ENCODE measurements at places on chromosomes 6 and 20.

DNA sequence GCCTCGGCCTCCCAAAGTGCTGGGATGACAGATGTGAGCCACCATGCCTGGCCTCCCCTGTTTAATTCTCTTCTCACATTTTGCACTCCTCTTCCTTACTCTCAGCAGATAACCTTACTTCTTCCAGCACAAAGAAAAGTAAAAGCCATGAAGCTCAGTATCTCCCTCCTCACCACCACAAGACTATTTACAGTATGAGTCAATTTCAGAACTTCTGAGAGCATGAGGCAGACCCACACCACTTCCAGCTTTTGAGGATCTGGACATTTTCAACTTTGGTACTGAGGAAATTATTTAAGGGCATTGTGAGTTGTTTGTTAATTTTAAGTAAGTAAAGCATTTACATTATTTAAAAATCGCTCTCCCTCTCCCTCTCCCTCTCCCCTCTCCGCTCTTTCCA, 8.0 kb upstream of the SNX3 start:
- no peaks in the 10 kb centered on the region for H3K36me3 ChIP-seq
- H3K27ac ChIP-seq: no peak overlapping the region
- DNase-seq: no peak
- no peaks in the 10 kb centered on the region for H3K27me3 ChIP-seq
- H3K4me3 ChIP-seq: no peak overlapping the region

DNA sequence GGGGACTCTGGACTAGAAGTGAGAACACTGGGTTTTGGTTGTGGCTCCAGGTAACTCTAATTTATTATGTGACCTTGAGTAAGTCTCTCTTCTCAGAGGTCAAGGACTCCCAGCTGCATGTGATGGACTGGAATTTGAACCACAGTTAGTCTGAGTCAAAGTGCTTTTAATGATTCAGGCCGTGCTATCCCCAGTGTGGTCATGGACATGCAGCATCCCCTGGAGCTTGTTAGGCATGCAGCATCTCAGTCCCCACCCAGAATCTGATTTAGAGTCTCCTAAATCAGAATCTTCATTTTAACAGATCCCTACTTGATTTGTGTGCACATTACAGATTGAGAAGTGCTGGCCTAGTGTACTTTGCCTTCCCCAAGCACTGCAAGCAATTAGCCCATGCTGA, 74.2 kb downstream of the TOX2 start:
- H3K4me1 ChIP-seq: no peaks in the 10 kb centered on the region
- DNase-seq: no peak
- H3K27ac ChIP-seq: no peak overlapping the region
- H3K27me3 ChIP-seq: no peaks in the 10 kb centered on the region
- H3K4me3 ChIP-seq: no peak overlapping the region

DNA sequence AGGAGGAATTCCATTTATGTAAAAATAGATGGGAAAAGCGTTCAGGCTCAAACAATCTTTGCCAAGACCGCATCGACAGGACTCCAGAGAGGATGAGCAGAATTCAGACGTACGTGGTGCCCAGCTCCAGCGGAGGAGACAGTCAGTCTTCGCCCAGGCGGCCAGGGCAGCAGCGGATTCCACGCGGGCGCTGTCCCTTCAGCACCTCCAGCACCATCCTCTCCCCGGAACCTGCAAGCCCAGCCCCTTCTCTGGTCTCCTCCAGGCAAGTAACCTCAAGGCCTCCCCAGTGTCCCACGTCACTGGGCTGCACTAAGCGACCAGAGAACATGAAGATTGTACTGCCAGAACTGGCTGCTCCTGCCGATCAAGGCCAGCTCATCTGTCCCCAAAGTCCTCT, 2.8 kb upstream of the KCNQ2 start:
- no peaks in the 10 kb centered on the region for H3K36me3 ChIP-seq
- no peak for DNase-seq
- H3K4me1 ChIP-seq: peaks cover 6% of the 10 kb centered on the region
- peaks cover 23% of the 10 kb centered on the region for H3K27me3 ChIP-seq
- no peak overlapping the region for H3K4me3 ChIP-seq

DNA sequence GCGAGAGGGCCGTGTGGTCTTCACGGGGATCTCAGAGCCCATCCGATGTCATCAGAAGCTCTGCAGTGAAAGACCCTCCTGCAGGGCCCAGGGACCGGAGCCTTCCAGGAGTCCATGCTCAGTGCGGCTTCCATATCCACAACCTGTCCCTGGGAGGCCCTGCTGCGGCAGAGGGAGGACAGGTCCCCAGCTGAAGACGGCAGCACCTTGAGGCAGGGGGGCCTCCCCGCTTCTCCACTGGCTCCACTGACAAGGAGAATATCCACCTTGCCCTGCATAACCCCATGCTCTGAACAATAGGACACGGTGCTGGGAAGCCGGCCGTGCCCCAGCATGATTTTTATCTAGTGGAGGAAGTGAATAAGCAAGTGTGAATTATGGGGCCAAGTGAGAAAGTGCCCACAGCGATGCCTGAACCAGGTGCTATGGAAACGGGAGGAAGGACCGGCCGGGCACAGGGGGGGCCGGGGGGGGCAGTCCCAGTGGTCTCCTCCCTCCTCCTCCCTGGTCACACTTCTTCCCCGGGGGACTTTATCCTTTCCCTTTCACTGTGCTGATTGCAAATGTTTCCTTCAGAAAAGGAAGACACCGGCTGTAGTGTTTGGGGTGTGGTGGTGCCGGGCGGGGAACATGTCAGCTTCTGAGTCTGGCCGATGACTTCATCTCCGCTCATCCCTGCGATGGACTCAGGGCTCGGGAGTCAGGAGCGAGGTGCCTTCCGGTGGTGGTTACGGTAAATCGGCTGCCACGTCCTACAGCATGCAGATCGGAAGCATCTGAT, 225.1 kb downstream of the ERMARD start:
- H3K27ac ChIP-seq: no peak overlapping the region
- no peak for DNase-seq
- H3K4me3 ChIP-seq: no peak overlapping the region
- H3K36me3 ChIP-seq: no peaks in the 10 kb centered on the region

- no peak overlapping the region for H3K27ac ChIP-seq
- H3K36me3 ChIP-seq: no peaks in the 10 kb centered on the region
- no peak overlapping the region for H3K4me3 ChIP-seq
- H3K4me1 ChIP-seq: no peaks in the 10 kb centered on the region
Measured at GRCh38 chr20:41738604-41739206, 120.5 kb upstream of the CHD6 start.

DNA sequence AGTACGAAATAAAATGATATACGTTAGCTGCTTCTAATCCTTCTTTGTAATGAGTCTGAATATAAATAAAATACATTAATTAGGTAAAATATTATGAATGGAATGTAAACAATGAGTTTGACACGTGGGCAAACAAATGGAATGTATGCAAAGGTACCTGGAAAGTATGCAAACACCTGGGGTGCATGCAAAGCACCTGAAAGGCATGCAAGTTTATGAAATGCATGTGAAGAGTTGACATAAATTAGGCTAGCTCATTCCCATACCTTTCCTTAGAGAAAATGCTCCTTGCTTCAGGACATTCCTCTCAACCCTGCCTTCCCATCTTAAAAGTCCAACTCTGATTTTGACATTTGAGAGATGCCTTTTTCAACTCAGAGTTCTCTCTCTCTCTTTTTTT, 140.9 kb downstream of the EDN1 start:
- peaks cover 9% of the 10 kb centered on the region for H3K27me3 ChIP-seq
- DNase-seq: no peak
- H3K4me1 ChIP-seq: peaks cover 2% of the 10 kb centered on the region
- no peaks in the 10 kb centered on the region for H3K36me3 ChIP-seq
- H3K4me3 ChIP-seq: no peak overlapping the region
- H3K27ac ChIP-seq: no peak overlapping the region

DNA sequence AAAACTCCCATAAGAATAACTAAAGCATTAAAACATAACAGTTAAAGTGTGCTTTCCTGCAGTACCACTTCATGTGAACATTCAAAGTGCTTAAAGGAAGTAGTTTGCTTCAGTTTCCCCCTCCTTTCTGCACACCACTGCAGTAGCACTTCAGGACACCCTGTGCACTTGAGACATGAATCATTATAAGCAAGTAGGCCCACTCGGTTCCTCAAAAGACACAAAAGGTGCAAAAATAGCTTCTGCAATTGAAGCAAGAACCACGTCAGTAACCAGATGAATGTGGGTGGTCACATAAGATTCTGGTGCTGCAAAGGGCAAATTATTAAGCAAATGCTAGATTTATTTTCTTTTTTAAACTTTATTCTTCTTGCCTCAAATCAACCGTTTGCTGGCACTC, 160.6 kb downstream of the HIVEP2 start:
- peak overlapping the region; percentile 52 for H3K4me3 ChIP-seq
- no peaks in the 10 kb centered on the region for H3K27me3 ChIP-seq
- peaks cover 12% of the 10 kb centered on the region for H3K36me3 ChIP-seq
- H3K27ac ChIP-seq: peak overlapping the region; percentile 81

DNA sequence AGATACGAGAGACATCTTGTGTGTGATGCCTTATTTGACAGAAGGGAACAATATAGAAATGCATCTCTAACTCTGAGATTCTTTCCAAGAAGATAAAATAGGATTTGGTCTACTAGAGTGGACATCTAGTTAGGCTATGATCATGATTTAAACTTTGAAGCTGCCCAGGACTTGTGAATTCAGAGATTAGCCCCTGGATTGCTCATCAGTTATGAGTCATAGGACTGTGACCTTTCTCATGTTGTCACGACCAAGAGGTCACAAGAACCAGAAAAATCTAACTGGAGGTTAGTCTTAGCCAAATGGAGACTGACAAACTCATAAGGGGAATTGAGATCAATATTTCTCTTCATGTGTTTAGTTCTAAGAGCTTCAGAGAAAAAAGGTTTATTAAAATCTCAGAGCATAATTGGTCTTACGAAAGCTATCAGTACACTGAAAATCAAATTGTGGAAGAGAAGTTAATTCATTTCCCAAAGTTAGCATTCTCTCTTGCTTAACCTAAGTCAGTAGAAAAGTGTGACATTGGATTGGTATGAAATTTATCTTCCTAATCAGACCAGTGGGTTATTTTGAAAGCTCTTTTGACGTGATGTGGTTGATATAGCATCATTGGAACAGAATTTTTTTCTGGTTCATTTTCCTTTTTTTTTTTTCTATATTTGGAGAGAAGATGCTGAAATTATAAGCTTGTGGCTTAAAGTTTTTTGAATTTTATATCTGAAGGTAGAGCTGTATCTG, 245.7 kb downstream of the RNF144B start:
- H3K36me3 ChIP-seq: no peaks in the 10 kb centered on the region
- H3K27ac ChIP-seq: no peak overlapping the region
- peaks cover 3% of the 10 kb centered on the region for H3K27me3 ChIP-seq
- no peaks in the 10 kb centered on the region for H3K4me1 ChIP-seq
- DNase-seq: no peak

- H3K4me1 ChIP-seq: no peaks in the 10 kb centered on the region
- no peaks in the 10 kb centered on the region for H3K36me3 ChIP-seq
- H3K4me3 ChIP-seq: no peak overlapping the region
- H3K27ac ChIP-seq: no peak overlapping the region
Measured at GRCh38 chr20:54626126-54626525, 150.7 kb downstream of the DOK5 start.

GRCh38 chr6:78867370-78868040, at the start of gene IRAK1BP1:
IRAK1BP1 (plus strand) TSS chr6:78867551; CDS start chr6:78867577, 26 bp downstream.
- peak within 1 kb of the TSS; percentile 93 for H3K27ac ChIP-seq
- peak; percentile 76 for DNase-seq
- H3K4me3 ChIP-seq: peak within 1 kb of the TSS; percentile 94
- H3K4me1 ChIP-seq: peaks cover 3% of the 10 kb centered on the region

DNA sequence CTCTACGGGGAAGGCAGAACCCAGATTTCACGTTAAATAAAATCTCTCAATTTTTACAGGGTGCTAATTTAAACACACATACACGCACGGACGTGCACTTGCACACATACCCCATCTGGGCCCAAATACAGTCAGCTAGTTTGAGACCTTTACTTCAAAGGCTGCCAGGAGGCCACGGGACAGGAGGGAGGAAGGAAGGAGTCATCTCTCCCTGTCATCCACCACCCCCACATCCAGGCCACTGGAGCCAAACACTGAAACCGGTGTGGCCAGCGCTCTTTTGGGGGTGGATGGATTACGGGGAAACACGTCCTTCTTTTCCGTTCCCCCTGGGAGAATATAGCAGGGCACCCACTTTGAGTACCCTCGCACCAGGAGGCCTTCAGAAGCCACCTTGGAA, 60.1 kb downstream of the ZNF831 start:
- no peak overlapping the region for H3K4me3 ChIP-seq
- H3K4me1 ChIP-seq: peaks cover 6% of the 10 kb centered on the region
- DNase-seq: no peak
- H3K27ac ChIP-seq: no peak overlapping the region
- H3K27me3 ChIP-seq: peaks cover 6% of the 10 kb centered on the region

DNA sequence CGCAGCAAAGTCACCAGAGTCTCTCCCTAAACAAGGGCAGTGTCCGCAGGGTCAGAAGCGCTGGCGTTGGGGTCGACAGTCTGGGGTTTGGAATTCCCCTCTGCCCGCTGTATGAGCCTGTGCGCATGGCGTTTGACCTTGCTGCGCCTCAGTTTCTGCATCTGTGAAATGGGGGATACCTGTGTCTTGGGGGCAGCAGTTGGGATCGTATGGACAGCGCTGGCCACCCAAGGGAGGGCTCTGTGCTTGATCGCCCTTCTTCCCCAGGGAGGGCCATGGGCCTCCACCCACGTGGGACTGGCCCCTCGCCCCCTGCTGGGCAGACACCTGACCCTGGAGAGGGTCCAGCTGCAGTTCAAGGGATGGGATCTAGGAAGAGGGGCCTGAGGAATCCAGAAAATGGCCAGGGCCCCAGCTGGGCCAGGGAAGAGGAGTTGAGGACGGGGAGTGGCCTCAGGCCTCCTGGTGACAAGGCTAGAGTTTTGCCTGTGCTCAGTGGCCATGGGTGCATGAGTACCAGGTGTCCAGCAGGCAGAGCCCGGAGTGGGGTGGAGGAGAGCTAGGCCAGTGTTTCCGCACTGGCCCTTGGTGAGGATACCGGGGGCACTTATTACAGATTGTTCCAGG, 26.4 kb upstream of the PHACTR3 start:
- no peak overlapping the region for H3K4me3 ChIP-seq
- no peaks in the 10 kb centered on the region for H3K4me1 ChIP-seq
- peaks cover 26% of the 10 kb centered on the region for H3K27me3 ChIP-seq
- DNase-seq: no peak
- H3K27ac ChIP-seq: no peak overlapping the region
- no peaks in the 10 kb centered on the region for H3K36me3 ChIP-seq

DNA sequence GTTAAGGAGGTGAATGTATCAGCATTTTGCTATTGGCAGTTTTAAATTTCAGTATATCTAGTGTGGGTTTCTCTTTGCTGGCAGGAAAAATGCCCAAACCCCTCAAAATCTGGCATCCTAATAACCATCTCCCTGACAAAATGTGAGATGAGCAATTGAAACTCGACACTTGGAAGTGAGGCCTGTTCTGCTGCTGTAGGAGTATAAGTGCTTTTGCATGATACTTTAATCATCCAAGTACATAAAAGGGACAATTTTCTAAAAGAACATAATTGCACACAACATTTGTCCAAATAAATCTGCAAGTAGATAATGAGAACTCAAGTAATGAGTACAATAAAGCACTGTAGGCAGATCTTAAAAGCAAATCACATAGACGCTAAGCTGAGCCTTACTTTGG, 36.5 kb downstream of the LAMP5 start:
- no peak for DNase-seq
- no peaks in the 10 kb centered on the region for H3K36me3 ChIP-seq
- H3K27ac ChIP-seq: no peak overlapping the region
- H3K27me3 ChIP-seq: no peaks in the 10 kb centered on the region

GRCh38 chr20:40711079-40711478, 22.0 kb upstream of the MAFB start:
- DNase-seq: no peak
- no peaks in the 10 kb centered on the region for H3K36me3 ChIP-seq
- no peaks in the 10 kb centered on the region for H3K4me1 ChIP-seq
- no peak overlapping the region for H3K27ac ChIP-seq
- peaks cover 4% of the 10 kb centered on the region for H3K27me3 ChIP-seq

GRCh38 chr20:32847964-32848363, 10.8 kb upstream of the EFCAB8 start:
- H3K4me1 ChIP-seq: peaks cover 4% of the 10 kb centered on the region
- H3K36me3 ChIP-seq: peaks cover 40% of the 10 kb centered on the region
- no peak overlapping the region for H3K27ac ChIP-seq
- H3K27me3 ChIP-seq: no peaks in the 10 kb centered on the region
- DNase-seq: no peak
